ENCODE measurements at places on chromosomes 3 and 15.

DNA sequence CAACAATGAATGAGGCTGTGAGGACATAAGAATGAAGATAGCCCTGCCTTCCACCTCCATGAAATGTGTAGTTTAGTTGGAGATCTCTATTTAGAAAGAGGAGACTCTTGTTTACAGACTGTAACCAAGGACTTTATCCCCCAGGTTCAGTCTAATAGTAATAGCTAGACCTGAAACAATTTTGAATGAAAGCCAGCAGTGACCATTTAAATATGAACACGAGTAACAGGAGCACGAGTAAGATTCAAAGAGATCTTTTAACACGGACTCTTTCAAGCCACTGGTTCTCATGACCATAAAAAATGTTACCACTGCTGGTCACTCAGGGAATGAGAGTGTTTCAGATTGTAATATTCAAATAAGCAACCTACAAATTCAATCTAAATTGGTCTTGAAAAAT, 123.1 kb downstream of the FMN1 start:
- no peak for DNase-seq

GRCh38 chr3:53375019-53375418, 27.7 kb upstream of the DCP1A start:
- DNase-seq, result peak; percentile 28

DNA sequence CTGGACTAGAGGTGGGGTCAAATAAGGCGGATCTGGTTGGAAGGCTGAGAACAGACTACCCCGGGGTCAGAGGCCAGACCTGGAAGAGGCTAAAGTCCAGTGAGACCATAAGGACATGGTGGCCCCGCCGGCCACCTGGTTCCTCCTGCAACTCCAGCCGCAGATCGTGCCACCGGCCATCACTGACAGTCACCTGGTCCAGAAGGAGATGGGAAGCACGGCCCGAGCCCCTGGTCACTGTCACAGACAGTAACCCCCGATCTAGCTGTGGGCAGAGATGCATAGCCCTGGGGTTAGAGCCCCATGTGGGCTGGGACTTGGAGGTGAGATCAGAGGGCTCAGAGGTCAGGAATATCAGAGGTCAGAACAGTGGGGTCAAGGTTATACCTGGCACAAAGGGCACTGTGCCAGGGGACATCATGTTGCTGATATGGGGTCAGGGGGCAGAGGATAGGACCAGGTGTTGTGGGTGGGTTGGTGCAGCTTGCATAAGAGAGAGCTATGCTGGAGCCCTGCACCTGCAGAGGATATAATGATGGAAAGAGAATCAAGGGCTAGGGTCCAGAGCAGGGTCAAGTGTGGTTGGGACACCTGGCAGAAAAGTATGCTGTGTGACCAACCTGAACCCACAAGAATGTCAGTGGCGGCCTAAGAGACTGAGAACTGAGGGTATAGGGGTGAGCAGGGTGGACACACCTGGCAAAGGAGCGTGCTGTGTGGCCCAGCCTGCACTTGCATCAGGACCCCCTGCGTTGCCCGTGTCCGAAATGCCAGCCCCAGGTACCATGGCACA, 9.6 kb downstream of the CELSR3 start:
- no peak for DNase-seq

DNA sequence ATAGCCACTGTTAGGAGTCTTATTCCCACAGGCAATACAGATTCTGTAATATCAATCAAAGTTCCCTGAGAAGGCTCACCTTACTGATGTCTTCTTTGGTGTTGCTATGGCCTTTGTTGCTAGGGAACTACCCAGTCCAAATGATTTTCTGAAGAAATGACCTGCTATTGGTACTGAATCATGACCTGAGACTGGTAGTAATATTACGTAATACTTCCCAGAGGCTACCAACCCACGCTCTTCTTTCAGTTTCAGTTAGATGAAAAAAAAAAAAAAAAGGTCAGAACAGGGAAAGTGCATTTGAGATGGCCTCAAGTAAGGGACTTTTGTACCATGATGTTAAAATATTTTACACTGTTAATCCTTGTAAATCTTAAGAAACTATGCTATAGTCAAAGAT, 1092.5 kb upstream of the EPHA6 start:
- DNase-seq, result no peak

GRCh38 chr3:123781571-123782275, 102.4 kb downstream of the MYLK start:
- no peak for DNase-seq

DNA sequence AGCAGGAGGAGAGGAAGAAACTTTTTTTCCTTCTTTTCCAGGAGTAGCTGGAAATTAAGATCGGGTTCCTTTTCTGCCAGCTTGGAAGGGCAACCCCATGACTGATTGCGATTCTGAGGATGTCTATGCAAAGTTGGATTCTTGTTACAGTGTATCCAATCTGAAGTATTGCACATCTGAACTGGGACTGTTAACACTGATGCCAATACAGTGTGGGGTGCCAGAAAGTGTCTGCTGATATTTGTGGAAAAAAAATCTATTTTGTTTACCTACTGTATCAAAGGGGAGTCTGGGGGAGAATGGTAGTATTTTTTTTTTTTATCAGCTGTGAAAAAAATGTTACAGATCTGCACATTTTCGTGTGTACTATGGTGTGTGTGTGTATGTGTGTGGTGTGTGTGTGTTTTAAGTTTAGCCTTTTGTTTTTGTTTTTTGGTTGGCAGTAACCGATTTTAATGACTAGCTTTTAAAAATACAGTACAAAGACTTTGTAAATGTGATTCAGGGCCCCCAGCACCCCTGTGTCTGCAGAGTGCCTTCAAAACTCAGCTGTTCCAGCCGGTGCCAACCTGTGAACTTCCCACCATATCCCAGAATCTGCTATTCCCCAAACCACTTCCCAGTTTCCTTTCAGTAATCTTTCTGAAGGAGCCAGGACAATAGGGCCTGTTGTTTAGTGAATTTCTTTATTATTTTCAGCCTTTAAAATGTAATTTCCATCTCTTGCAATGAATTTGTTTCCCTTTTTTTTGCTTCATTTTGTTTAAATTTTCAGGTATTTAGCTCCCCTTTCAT, 1.9 kb downstream of the RAP2B start:
- DNase-seq, result no peak

GRCh38 chr15:82875411-82876003, 66.1 kb downstream of the WHAMM start:
- no peak for DNase-seq

GRCh38 chr3:54374214-54374852, 252.0 kb downstream of the CACNA2D3 start:
- DNase-seq, result no peak

GRCh38 chr3:101814835-101815234, 34.5 kb upstream of the NFKBIZ start:
- no peak for DNase-seq

- DNase-seq, result no peak
Measured at GRCh38 chr3:45059132-45059531, 33.0 kb downstream of the CLEC3B start.

DNA sequence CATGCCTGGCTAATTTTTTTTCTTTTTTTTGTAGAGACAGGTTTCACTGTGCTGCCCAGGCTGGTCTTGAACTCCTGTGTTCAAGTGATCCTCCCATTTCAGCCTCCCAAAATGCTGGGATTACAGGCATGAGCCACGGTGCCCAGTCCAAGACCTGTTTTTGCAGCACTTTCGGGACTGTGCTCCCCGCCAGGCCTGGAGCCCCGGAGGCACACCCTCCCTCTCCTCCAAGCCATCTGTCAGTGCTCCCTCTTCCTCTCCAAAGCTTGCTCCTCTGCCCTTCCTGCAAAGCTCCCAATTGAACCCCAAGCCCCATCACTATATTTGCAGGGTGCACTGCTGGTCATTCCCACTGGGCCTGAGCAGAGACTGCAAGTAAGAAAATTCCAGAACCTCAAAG, 98.1 kb downstream of the CORO2B start:
- no peak for DNase-seq

GRCh38 chr15:89360294-89360971, 25.8 kb upstream of the POLG start:
- DNase-seq, result no peak

DNA sequence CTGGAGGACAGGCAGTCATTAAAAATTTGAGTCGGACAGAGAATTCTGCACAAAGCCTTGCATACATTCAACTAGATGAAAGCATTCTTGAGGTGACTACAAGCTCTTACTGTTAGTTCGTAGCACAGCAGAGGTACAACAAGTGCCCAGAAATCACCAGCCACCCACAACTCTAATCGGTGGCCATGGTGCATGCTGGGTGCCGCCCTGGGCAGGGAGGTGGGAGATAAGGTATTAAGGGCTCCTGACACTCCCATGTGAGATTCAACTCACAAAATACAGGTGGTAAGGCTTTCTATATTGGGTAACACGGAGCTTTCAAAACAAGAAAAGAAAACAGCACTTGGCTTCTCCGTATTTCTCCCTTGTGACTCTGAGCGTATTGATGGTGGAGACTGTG, 66.0 kb downstream of the MEIS2 start:
- DNase-seq, result no peak

- DNase-seq, result no peak
Measured at GRCh38 chr15:62439543-62440016, 274.5 kb upstream of the C2CD4B start.

DNA sequence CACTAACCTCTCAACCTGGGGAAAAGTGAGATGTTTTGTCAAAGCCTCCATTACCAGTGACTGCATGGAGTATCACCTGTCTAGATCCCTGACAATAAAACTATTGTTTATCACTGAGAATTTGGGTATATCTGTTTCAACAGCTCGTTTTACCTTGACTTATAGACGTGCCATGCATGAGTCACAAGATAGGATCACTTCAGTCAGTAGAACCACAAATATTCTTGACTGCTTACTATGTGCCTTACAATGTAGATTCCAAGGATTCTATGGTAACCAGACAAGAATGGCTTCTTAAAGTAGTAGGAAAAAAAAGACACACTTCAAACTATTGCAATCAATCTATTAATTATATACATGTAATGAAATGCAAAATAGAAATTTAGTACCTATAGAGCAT, 55.7 kb upstream of the GRM7 start:
- DNase-seq, result no peak

DNA sequence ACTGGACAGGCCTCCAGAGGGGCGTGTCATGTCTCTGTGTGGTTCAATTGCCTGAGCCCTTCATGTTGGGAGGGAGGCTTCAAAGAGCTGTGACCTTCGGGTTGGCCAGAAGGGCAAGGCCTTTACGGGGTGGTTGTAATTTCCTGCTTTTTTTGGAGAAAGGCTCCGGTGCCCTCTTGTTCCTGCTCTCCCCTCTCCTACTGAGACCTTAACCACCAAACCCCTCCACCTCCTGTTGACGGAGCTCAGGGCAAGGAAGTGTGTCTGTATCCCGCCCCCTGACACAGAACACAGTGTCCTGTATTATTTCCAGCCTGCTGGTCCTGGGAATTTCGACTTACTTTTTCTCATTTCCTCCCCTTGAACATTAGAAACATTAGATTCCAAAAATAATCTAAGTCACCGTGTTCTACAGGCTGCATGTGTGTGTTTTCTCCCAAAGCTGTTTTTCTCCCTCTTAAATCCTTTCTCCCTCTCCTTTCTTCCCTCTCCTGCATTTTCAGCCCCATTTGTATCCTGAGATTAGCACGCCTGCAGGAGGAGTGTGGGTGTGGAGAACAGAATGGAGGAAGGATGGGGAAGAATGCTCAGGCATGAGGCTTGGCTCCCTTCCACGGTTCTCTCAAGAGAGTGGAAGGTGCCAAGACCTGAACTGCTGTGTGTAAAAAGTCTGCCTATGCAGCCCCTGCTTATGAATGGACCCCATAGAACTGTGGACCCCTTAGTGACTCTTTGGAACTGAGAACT, 285.4 kb upstream of the ROPN1 start:
- DNase-seq, result no peak

- no peak for DNase-seq
Measured at GRCh38 chr15:77036537-77037387, 34.1 kb downstream of the TSPAN3 start.

GRCh38 chr3:80259736-80260135, 491.9 kb upstream of the ROBO1 start:
- DNase-seq, result no peak

- DNase-seq, result no peak
Measured at GRCh38 chr3:50340147-50340447, 539 bp downstream of the RASSF1 start.

DNA sequence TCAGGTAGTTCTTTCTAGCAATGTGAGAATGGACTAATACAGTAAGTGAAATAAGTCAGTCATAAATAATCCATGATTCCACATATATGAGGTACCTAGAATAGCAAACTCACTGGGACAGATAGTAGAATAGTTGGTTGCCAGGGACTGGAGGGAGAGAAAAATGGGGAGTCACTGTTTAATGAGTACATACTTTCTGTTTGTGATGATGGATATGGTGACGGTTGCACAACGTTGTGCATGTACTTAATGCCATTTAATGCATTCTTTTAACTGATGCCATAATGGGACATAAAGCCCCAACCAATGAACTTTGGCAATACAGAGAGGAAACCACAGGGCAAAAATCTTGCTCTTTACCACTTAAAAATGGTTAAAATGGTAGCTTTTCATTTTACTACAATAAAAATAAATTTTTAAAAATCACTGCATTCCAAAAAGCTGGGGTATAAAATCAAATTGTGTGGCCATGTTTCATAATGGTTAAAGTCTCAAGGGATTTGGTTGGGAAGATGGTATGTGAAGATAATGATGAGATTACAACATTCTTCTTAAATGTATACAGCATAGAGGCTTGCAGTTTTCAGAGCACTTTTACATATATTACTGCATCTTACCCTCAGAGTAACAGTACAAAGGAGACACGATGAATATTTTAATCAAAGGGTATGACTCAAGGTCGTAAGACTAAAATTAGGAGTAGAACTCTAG, 45.2 kb downstream of the ADAM10 start:
- DNase-seq, result no peak

- DNase-seq, result no peak
Measured at GRCh38 chr3:135159681-135160247, 364.7 kb downstream of the EPHB1 start.

DNA sequence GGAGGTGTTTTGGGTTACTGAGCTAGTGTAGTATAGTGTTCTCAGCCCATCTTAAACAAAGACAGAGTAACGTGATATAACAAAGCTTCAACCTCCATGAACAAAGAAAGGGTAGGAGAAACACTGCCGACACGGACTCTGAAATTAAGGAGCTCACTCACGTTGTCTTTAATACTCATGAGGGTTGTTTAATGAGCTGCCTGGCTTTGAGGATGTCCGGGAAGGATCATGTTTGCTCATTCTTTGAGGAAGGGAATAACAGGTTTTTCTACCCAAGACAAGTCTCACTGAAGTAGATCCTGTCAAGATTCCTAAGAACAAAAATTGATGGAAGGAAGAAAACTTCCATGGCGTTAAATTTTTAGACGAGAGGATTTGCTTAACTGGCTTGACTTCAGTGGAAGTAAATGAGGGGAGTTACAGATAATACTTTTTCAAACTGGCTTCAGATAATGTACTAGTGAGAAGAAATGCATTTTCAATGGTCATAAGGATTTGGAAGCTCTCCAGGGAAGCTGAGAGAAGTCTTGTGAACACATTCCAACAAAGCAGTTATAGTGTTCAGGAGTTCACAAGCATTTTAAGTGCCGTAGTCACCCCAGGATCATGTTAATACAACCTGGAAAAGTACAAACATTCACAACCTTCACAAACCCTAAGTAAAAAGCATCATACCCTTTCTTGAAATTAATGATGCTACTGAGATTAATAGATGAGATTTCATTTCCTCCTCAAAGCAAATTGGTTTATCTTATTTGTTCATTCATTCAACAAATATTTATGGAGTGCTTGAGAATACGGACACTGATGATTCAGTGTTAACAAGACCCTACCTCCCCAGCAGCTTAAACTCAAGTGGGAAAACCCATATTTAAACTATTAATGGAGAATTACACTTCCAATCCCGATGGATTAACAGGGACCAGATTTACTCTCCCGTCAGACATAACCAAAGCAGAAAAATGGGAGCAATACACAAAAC, 101.5 kb downstream of the SHQ1 start:
- DNase-seq, result no peak

All from left renal cortex interstitium (tissue), 4 donors.